ENCODE measurements at places on chromosomes 7 and 10.
A peak's percentile ranks its signal among the peaks of the same experiment; 100 is the strongest.

- no peak for DNase-seq
Measured at GRCh38 chr10:21832821-21833130, 170.8 kb downstream of the DNAJC1 start.

DNA sequence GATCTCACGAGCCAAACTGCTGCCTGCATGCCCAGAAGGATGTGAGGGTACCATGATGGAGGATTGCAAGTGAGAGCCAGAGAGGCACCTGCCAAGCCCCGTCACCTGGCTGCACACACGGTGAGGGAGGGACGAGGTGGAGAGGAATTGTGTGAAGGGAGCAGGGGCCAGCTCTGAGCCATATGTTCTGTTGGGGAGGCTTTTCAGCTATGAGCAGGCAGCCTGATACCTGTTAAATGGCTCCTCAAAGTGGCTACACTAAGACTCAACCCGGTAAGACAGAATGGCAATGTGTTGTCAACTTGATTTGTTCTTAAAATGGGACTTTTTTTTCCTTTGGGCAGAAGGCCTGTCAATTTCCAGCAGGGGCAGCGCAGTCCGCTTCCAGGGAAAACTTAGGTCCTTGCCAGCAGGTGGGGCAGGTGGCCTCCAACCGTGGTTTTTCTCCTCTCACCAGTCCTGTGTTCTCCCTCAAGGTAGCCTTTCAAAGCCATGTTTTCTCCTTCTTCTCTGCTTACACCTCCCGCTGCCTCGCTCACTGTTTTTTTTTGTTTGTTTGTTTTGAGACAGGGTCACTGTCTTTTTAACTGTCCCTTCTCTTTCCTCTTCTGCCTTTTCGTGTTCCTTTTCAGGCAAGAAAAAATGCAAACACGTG, 57.7 kb upstream of the ZNRF2 start:
- DNase-seq = no peak

- DNase-seq = no peak
Measured at GRCh38 chr7:104804696-104805095, 209.3 kb upstream of the KMT2E start.

- no peak for DNase-seq
Measured at GRCh38 chr7:35993113-35993512, 159.9 kb upstream of the EEPD1 start.

- DNase-seq = no peak
Measured at GRCh38 chr7:73602721-73603651, 21.3 kb downstream of the MLXIPL start.

DNA sequence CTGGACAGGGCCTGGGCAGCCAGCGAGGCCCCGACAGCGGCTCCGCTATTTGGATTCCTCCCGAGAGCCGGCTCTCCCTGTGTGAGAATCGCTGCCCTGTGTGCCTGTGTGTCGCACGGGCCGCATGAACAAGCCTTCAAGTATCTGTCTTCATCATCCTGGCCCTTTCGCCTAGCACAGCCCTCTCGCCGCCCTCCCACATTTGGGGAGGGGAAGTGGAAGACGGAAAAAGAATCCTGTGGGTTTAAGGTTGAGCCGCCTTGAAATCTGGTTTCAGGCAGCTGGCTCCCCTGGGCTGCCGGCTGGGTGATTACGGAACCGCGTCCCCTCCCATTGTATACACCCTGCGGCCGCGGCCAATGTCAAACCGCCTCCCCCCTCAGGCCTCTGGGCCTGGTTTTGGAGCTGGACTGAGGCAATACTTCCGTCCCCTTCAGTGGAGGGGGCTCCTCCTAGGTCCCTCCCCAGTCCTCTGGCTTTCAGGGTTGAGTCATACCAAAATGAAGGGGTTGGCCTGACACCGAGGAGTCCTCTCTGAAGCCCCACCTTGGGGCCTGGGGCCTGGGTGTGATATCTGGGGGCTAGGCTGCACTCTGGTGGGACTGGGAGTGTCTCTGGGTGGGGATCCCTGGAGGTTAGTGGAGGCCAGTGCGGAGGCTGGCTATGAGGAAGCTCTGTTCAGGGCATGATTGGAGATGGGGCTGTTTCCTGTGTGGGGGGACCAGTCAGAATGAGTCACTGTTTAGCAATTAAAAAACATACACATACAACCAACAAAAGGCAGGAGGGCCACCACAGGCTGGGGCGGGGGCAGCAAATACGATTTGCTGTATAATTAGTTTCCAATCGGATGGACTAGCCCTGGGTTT, 1.7 kb downstream of the TRIM8 start:
- DNase-seq = peak; percentile 51

GRCh38 chr10:75460059-75460458, 28.6 kb downstream of the LRMDA start:
- DNase-seq = no peak

- no peak for DNase-seq
Measured at GRCh38 chr10:92552310-92552709, 21.6 kb downstream of the IDE start.

DNA sequence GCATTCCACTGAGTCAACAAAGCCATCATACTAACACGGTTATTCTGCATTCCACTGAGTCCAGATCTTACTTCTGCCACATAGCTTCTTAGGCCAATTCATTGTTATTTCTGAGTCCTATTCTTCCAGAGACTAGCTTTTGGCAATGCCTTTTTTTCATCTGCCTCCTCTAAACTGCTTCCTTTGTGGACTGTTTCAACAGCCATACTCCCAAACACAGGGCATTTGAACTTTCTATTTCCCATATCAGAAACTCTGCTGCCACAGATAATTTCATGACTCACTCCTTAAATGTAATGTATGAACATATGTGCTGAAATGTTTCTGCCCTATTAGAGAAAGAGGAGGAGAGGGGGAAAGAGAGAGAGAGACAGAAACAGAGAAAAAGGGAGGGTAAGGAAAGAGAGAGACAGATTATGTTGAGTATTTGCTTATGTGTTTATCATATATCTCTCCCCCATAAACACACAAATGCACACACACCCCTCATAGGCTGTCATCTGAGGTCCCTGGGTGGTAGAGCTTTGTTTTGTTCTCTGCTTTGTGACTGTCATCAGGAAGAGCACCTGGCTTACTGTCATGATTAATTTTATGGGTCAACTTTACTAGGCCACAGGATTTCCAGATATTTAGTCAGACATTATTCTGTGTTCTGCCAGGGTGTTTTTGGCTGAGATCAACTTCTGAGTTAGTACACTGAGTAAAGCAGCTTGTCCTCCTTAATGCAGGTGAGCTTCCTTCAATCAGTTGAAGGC, 308.0 kb upstream of the KCND2 start:
- DNase-seq = no peak

DNA sequence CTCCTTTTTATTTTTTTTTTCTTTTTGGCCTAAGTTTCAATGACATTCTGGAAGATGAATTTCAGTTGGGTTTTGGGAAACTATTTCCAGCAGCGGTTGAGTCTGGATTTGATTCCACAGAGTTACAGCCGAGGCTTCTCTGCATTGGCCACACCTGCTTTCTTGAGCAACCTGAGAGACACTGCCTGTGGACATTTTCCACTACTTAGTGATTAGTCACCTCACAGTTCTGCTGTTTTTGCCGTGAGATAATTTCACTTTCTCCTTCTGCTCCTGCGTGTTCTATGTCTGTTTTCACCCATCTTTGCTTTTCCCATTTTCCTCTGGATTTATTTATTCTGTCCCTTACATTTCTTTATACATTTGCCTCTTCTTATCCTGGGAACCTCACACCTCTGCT, 243.0 kb downstream of the BICC1 start:
- no peak for DNase-seq

- no peak for DNase-seq
Measured at GRCh38 chr7:66362136-66362535, 157.0 kb downstream of the TPST1 start.

DNA sequence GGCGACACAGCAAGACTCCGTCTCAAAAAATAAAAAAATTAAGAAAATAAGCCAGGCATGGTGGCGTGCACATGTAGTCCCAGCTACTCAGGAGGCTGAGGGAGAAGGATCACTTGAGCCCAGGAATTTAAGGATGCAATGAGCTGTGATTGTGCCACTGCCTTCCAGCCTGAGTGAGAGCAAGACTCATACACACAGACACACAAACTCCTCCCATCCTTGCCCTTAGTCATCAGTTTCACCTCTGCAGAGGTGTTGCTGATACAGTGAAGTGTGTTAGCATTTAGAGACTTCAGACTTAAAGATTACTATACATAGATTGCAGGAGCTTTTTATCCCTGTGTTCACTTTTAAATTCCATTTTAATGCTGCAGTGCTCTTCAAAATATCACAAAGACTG, 5.5 kb upstream of the H2AZ2 start:
- DNase-seq = no peak

- no peak for DNase-seq
Measured at GRCh38 chr10:65375528-65375927, 1550.3 kb upstream of the LRRTM3 start.

GRCh38 chr10:88852327-88852726, 683 bp upstream of the ANKRD22 start:
- no peak for DNase-seq

GRCh38 chr10:71880425-71881306, 29.6 kb upstream of the PSAP start:
- no peak for DNase-seq

- no peak for DNase-seq
Measured at GRCh38 chr7:133572843-133573242, 320.0 kb downstream of the EXOC4 start.

- no peak for DNase-seq
Measured at GRCh38 chr10:91745090-91745831, 53.0 kb upstream of the TNKS2 start.

DNA sequence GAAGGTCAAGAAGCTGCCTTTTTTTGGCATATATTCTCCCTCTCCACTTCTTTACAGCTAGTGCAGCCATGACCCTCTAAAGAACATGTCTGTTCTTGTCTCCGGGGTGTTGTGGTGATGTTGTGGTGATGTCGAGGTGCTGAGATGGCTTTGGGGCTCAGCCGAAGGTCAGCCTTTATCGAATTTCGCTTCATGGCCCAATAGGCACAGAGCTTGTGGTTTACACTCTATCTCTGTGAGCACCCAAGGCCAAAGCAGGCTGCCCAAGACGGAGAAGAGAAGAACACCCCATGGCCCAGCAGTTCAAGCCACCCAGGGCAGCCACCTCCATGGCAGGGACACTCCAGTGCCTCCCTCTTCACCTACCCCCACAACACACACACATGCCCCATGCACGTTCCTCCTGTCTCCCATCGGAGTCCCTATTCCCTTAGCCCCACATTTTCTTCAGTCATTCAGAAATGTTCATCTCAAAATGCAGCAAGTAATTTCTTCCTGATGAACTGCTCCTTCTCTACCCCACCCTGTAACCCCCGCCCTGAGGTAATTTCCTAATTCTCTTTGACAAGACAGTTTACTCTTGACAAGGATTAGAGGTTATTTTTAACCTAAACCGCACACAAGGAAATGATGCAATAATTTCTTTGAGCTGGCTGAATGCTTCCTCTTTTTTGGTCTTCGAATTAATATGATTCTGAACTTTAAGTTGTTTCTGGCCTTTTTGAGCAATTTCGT, 18.6 kb upstream of the ADRB1 start:
- no peak for DNase-seq

GRCh38 chr7:70498232-70498992, 633.5 kb upstream of the GALNT17 start:
- no peak for DNase-seq

GRCh38 chr7:105402221-105403095, 13.7 kb upstream of the SRPK2 start:
- DNase-seq = no peak

DNA sequence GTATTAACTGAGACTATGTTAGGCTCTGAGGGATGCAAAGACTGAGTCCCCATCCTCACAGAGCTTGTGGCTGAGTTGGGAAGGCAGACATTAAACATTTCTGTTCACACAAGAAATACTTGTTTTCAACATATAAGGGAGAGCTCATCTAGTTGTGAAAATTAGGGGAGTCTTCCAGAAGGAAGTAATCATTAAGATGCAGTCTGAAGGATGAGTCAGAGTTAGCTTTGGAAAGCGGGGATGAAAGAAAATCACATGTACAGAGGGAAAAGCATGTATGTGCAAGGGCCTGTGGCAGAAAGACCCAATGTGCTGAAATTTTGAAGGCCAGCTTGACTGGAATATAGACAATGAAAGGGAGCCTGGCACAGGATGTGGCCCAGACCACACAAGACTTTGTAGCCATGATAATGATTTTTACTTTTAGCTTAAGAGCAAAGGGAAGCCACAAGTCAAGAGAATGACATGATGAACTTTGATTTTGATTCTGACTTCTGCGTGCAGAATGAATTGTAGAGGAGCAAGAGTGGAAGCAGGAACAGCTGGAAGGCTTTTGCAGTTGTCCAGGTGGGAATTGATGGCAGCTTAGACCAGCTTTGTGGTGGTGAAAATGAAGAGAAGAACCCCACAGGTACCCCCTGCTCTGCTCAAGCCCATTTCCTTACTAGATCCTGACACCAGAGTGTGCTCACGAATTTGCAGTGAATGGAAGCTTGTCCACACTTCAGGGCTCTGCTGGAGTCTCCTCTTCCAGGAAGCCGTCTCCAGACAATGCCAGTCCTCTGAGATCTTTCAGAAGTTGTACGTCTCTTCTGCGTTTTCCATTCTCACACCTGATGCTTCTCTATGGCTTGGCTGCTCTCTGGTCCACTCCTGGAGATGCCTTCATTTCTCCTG, 115.6 kb downstream of the ATXN7L1 start:
- no peak for DNase-seq

- no peak for DNase-seq
Measured at GRCh38 chr7:19665399-19666008, 43.3 kb downstream of the POLR1F start.

- DNase-seq = no peak
Measured at GRCh38 chr7:95503271-95504131, 17.8 kb downstream of the ASB4 start.

DNA sequence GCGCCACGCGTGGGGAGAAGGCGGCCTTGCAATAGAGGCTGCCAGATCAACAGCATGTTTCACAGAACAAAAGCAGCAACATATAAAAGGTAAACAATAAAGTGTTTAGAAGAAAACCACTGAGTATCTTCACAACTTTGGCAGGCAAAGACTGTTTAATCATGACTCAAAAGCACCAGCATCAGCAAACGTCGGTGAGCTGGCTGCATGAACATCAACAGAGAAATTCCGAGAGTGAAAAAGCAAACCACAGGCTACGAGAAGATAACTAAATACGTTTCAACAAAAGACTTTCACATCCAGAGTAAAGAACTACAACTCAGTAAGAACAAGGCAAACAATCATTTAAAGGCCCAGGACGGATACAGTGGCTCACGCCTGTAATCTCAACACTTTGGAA, 172.0 kb downstream of the MAD1L1 start:
- no peak for DNase-seq

DNA sequence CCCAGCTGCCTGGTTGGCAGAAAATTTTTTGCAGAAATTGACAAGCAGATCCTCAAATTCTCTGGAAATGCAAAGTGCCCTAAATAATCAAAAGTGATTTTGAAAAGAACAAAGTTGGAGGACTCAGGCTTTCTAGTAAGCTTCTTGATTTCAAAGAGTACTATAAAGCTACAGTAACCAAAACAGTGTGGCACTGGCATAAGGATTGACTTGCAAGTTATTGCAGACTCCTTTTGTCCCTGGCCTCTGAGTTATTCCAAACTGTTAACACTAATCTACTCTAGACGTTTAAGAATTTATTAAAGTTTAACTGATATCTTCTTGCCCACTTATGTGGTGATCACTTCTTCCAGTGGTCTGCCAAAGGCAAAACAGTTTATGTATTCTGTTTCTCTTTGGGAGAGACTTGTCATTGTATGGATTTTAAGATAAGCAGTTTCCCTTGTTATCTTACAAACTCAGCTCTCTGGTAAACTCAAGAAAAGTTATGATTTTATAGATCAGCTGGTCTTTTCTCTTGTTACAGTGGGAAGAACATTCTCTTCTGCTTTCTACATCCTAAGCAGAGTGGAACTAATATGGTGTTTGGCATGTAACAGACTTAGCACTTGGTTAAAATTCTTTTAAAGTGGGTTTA, 41.4 kb downstream of the LOXL4 start:
- no peak for DNase-seq
